NCI-H1417 (cell line): ENCODE measurements at places on chromosomes 13 and 19.

- peak; percentile 15 for DNase-seq
These were observed 36.3 kb upstream of the FLT1 start for GRCh38 chr13:28531077-28531844.

DNA sequence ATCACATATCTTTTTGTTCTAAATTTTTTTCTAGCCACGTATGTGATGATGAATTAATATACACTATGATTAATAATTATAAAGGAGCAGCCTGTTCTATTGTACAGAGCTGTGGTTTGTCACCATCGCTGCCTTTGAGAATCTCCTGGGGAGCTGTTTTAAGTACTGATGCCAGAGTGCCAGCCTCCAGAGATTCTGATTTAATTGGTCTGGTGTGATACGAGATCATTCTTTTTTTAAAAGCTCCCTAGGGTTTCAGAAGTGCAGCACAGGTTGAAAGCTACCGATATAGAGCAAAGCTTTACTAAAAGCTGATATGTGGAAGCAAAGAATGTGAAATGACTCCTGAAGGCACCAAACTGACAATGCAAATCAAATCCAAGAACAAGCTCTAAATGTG, 314.7 kb downstream of the ITGBL1 start:
- peak; percentile 52 for DNase-seq

- DNase-seq: no peak
These were observed 51.1 kb downstream of the RFC3 start for GRCh38 chr13:33869005-33869404.

DNA sequence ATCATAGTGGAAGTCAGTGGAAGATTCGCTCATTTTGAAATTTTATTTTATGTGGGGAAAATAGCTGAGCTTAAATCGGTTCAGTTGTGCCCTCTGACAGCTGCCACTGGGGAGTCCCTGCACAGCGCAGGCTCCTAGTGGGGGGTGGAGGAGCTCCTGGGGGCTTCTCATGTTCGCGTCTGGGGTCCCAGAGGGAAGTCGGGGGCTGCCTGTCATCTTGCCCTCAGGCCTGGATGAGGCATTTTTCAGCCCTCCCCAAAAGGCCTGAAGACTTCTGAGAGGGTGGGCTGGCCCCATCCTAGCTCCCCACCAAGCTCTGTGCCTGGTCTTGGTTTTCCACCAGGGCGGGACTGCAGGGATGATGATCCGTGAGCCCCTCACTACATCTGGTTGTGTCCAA, 82.1 kb downstream of the CHST8 start:
- no peak for DNase-seq

GRCh38 chr13:20349564-20350381, 117.7 kb upstream of the GJB6 start:
- DNase-seq: no peak

DNA sequence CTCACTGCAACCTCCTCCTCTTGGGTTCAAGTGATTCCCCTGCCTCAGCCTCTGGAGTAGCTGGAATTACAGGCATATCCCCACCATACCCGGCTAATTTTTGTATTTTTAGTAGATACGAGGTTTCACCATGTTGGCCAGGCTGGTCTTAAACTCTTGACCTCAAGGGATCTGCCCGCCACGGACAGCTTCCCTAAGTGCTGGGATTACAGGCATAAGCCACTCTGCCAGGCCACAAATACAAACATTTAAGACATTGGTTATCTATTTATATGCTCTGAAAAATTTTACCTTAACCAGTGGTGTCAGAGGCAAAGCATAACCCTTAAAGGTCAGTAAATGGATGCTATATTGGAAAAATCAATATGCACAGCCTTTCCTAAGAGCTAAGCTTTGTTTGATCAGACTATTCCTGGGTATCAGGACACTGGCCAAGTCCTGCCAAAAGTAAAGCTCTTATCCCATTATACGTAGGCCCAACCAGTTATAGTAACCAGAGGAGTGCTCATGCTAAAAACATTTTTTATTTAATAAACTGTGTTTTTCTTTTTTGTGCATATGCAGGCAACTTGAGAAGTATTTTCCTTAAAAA, 56.4 kb upstream of the STARD13 start:
- DNase-seq: no peak

DNA sequence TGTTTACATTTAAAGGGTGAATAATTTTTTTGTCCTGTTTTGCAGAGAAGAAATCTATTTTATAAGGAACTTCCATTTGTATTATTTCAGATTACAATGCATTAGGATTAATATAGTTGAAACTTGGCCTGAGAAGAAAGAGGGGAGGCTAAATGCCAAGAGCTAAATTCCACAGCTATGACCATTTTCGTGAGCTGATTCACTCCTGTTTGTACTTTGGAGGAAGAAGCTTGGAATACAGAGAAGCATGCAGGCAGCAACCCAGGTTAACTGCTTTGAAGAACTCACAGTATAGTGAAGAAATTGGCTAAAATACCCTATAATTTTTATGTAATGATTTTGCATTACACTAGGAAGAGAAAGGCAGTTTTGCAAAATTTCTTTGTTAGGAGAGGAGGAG, 309.4 kb upstream of the KLF12 start:
- DNase-seq: no peak

- peak; percentile 2 for DNase-seq
These were observed 5.5 kb upstream of the ENOX1 start for GRCh38 chr13:43792076-43792881.
